ENCODE measurements at places on chromosomes 6 and 20.

- no peak for DNase-seq
Measured at GRCh38 chr6:165637586-165637985, 25.5 kb downstream of the PDE10A start.

DNA sequence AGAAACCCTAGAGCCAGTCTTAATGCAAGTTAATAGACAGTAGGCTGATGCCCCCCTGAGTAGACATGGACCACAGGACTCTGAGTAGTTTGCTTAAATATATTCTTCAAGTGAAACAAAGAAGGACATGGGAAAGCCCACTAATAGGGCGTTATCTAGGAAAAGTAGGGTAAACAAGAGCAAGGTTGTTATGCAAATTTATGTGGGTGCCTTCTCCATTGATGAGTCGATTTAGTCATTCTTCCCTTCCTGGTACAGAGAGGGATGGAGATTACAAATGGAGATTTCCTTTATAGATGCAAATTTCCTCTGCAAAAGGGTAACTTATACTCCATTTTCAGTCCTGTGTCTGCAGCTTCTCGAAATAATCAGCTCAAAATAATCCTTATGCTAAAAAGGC lies 262.0 kb downstream of the CD83 start:
- no peak for DNase-seq

GRCh38 chr6:12537389-12537788 lies 179.2 kb upstream of the PHACTR1 start:
- no peak for DNase-seq

DNA sequence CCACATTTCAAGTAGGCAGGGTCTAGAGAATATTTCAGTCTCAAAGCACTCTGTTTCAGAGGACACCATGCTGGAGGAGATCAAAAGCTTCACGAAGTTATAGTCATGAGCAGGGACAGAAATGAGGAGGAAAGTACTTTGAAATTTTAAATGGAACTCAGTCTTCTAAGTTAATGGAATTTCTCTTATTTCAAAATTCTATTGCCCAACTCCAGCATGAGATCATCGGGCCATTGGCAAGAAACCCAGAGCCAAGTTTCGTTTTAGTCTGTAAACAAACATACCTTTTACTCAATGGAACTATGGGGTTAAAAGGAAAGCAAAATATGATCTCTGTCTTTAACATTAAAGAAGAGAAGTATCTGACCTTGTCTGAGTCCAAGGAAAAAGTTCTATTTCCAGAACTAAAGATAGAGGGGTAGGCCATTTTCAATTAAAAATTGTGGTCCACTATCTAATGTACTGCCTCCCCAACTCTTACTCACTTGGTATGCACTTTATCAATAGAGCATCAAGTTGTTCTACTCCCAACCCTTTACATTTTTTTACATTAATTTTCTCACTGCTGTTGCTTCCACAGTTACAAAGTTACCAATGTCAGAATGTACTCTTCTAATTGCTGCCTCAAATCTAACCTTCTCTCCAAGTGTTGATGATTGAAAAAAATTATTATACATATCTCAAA lies 235.3 kb upstream of the NRSN1 start:
- DNase-seq: no peak

DNA sequence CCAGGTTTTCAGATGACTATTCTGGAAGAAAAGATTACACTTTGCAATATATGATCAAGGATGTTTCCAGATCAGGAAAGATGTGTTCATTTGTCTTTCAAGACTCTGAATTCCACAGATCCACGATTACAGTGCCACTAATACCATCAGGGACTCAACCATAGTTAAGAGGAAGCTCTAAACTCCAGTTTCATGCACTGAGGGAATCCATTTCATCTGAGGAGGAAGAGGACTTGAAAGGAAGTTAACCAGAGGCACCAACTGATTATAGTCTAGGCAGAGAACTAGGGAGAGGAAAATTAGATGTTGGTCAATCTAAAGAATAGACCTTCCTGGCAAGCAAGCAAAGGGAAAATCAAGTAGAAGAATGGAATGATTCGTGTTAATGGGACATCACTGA lies 218.3 kb upstream of the PRDM1 start:
- no peak for DNase-seq

DNA sequence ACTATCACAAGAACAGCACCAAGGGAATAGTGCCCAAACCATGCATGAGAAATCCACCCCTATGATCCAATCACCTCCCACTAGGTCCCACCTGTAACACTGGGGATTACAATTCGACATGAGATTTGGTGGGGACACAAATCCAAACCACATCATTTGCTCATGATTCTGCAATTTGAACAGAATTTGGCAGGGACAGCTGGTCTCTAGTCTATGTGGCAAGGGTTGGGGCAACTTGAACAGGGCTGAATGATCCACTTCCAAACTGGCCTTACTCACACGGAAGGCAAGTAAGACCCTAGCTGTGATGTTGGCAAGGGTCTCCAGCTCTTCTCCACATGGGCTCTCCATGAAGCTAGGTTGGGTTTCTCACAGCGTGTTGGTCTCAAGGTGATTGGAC lies 10.1 kb upstream of the FKBP5 start:
- DNase-seq: no peak

- DNase-seq: no peak
Measured at GRCh38 chr6:131082335-131082734, 19.3 kb upstream of the EPB41L2 start.

DNA sequence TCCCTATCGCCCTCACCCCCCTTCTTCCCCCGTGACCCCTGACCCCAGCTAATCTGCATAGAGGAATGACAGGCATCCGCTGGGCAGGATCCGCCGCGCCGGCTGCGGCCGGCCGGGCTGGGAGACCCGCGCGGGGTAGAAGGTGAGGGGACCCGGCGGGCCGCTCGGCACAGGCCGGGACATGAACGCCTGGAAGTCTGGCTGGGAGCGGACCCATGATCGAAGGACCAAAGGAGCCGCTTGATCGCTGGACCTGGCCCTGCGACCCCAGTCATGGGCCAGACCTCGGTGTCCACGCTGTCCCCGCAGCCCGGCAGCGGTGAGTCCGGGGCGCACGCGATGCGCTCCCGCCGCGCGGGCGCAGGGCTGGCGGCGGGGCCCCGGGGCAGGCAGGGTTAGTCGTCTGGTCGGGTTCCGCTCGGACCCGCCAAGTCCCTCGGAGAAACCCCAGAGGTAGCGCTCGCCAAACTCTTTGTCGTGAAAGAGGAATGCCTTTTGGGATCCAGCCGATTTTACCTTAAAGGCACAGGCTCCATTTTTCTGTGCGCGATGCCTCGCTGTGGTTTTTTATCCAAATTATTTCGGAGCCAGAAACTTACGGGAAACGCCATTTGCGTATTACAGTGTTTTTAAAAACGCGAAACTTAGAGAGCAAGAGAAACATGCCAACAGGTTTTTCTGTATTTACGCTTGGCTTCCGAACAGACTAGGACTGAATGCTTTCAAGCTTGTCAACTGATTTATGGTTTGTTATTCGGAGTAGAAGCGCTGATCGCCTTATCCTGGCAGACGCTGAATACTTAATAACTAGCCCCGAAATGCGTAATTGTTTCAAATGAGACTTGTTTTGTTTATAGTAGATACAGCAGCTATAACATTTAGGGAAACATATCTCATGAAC lies at the start of gene PHACTR2:
Gene PHACTR2, plus strand, starts transcription at position 75 of the 901 bp plus-strand sequence. Its CDS starts 199 bp downstream, at position 274.
- peak; percentile 53 for DNase-seq

- no peak for DNase-seq
Measured at GRCh38 chr6:156585859-156586258, 191.3 kb upstream of the ARID1B start.
